ENCODE measurements at places on chromosomes 6 and 20. TPM values are rescaled to one million over a fixed set of nuclear protein-coding genes. Genes with fewer than 3 reads are reported as not detected.

BFSP1 gene
- 1.2 TPM for total RNA-seq

SHLD1 gene
- 10.1 TPM for total RNA-seq

TNNC2 gene
- total RNA-seq = 0.49 TPM

GJA10 gene
- total RNA-seq = not detected

SLC22A16 gene
- not detected for total RNA-seq

MCUR1 gene
- total RNA-seq = 31.6 TPM

BMP5 gene
- total RNA-seq = not detected

TCF21 gene
- not detected for total RNA-seq

LRP11 gene
- 6.0 TPM for total RNA-seq

MICAL1 gene
- 76.7 TPM for total RNA-seq

BTNL2 gene
- not detected for total RNA-seq

LAMA4 gene
- total RNA-seq = 0.14 TPM

SMLR1 gene
- total RNA-seq = not detected

HLA-DRB5 gene
- total RNA-seq = 1.7 TPM

SUMO4 gene
- 7.2 TPM for total RNA-seq

SIRPB1 gene
- total RNA-seq = 0.91 TPM

NINL gene
- 4.8 TPM for total RNA-seq

ENPP5 gene
- 0.16 TPM for total RNA-seq

SLC22A2 gene
- total RNA-seq = not detected

GLP1R gene
- total RNA-seq = 2.1 TPM

RAB32 gene
- total RNA-seq = 0.39 TPM

GMPR gene
- not detected for total RNA-seq

MYO6 gene
- total RNA-seq = 5.8 TPM

TP53TG5 gene
- total RNA-seq = 0.67 TPM

LGSN gene
- total RNA-seq = not detected

SPEF1 gene
- total RNA-seq = 0.48 TPM

GPLD1 gene
- total RNA-seq = 0.82 TPM

MYLK2 gene
- 0.53 TPM for total RNA-seq

DDX39B gene
- 567 TPM for total RNA-seq
